ENCODE measurements at places on chromosomes 2 and 18. TPM values are rescaled to one million over a fixed set of nuclear protein-coding genes. Genes with fewer than 3 reads are reported as not detected.

Gene CKAP2L
- 0.05 TPM for total RNA-seq

Gene TDRD15
- not detected for total RNA-seq

Gene SLC8A1
- total RNA-seq = 8.3 TPM

Gene CERKL
- not detected for total RNA-seq

Gene ZBTB7C
- total RNA-seq = 26.6 TPM

Gene CHRND
- 339 TPM for total RNA-seq

Gene KLF11
- 5.1 TPM for total RNA-seq

Gene C1QL2
- total RNA-seq = 0.27 TPM

Data from myocyte (in vitro differentiated cells).